Stimulated activated CD8-positive, alpha-beta memory T cell treated with anti-CD3 and anti-CD28 coated beads, Interleukin-4, amount 100 ng/mL, for 4 hours (primary cell): ENCODE measurements at places on chromosomes 6 and 20.

- DNase-seq: no peak
Measured at GRCh38 chr6:36735110-36736071, 37.8 kb downstream of the RAB44 start.

- DNase-seq: no peak
Measured at GRCh38 chr6:31715022-31715958, at the start of gene LY6G6D. LY6G6D (plus strand) TSS chr6:31715348; CDS start chr6:31715356, 8 bp downstream.

DNA sequence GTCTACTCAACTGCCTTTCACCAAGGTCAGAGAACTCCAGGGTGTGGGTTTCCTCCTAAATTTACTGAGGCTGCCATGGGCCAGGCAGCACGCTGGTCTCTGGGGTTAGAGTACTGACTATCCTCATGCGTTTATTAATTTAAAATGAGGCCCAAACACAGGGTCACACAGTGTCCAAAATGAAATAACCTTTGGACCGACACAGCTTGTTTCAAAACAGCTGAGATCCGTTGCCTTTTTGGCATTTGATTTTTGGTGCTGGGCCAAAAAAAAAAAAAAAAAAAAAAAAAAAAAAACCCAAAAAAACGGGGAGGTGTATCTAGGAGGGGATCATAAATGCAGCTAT, 14.6 kb upstream of the TOX2 start:
- no peak for DNase-seq

- DNase-seq: no peak
Measured at GRCh38 chr6:34595332-34596184, 39.4 kb upstream of the SPDEF start.

- DNase-seq: no peak
Measured at GRCh38 chr6:145749632-145750031, 14.3 kb upstream of the EPM2A start.

- DNase-seq: no peak
Measured at GRCh38 chr6:41608443-41609151, 29.7 kb upstream of the MDFI start.

DNA sequence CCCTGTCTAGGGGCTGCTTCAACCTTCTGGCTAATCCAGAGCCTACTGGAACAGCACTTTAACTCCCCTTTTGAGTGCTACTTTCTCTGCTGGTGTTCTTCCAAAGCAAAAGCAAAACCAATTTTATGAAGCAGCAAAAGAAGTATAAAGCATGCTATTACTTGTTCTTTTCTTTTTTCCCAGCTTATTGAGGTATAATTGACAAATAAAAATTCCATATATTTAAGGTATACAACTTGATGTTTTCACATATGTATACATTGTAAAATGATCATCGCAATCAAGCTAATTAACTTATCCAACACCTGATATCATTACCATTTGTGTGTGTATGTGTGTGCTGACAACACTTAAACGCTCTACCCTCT, 14.9 kb downstream of the ID4 start:
- no peak for DNase-seq

DNA sequence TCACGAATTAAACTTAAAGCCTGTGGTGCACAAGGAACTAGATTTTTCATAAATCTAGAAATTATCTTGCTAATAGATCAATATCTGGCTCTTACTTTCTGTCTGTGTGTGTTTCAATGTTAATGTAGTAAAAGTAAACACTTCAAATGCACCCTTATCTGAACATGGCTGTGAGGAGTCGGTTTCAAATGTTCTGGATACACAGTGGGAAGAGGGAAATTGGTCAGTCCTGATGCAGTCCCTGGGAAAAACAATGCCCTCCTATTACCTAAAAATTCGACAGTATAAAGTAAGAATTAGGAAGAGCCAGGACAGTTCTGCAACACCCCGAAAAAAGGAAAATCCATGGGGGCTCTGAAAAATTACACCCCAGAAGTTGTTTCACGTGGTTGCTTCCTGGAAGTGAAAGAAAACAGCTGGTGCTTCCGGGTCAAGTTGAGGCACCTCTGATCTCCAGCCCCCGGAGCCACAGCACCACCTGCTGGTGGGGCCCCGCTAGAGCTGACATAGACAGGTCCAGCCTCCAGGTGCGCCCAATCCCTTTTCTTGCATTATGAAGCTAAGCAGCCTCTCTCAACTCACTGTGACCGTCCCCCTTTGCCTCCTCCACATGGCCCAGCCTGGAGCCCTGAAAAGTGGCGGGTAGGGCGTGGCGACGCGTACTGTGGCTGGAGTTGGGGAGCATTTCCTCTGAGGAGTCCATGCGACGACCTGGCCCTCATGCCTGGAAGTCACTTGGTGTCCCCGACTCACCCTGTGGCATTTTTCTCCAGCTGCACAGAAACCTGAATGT, 8.3 kb downstream of the SEMG2 start:
- no peak for DNase-seq

DNA sequence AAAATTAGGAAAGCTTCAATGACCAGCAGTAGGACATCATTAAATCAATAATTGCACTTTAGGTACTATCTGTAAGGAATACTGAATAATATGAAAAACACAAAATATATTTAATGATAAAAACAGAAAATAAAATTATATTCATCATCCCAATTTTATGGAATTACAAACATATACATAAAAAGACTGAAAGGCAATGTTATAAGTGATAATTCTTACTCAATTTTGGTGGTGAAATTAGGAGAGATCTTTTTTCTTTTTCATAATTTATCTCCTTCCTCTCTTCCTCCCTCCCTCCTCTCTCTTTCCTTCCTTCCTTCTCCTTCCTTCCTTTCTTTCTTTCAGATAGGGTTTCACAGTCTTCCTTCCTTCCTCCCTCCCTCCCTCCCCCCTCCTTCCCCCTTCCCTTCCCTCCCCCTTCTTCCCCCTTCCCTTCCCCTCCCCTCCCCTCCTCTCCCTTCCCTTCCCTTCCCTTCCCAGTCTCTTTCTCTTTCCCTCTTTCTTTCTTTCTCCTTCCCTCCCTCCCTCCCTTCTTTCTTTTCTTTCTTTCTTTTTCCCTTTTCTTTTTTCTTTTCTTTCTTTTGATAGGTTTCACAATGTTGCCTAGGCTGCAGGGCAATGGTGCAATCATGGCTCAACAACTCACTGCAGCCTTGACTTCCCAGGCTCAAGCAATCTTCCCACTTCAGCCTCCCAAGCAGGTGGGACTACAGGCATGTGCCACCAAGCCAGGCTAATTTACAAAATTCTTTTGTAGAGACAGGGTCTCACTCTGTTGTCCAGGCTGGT, 36.8 kb downstream of the RSPH3 start:
- DNase-seq: no peak

- DNase-seq: no peak
Measured at GRCh38 chr20:17640146-17640874, 41.7 kb downstream of the RRBP1 start.

DNA sequence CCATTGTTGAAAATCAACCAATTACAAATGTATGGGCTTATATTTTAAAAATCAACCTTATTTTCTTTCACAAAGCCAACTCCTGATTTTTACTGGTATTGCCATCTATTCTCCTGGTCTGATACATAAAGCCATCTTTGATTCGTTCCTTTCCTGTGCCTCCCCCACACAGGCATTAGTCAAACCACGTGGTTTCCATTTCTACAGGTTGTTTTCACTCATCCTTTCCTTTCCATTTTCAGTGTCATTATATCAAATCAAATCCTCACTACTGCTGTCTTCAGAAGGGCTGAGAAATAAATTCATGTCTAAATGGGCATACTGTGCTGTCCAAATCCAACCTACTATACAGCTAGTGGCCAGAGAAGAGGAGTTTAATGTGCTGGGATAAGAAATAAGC, 281.3 kb downstream of the FOXC1 start:
- DNase-seq: no peak

DNA sequence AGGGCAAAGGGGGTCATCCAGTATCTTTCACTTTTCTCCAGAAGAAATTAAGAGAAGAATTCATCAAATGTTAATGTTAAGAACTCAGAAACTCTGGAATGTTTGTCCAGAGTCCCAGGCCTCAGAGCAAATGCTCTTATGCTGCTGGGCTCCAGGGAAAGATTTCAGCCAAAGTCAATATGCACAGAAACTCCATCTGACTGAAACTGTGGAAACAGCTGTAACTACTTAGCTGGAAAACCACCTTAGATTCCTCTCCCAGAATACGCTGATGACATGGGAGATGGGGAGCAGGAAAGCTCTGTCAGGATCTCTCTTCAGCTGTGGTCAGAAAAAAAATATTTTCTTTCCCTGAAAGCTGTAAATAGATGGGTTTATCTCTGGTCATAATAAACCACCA, 559.6 kb downstream of the RFPL4B start:
- DNase-seq: no peak

- DNase-seq: no peak
Measured at GRCh38 chr20:15191082-15191723, 853.8 kb upstream of the FLRT3 start.

DNA sequence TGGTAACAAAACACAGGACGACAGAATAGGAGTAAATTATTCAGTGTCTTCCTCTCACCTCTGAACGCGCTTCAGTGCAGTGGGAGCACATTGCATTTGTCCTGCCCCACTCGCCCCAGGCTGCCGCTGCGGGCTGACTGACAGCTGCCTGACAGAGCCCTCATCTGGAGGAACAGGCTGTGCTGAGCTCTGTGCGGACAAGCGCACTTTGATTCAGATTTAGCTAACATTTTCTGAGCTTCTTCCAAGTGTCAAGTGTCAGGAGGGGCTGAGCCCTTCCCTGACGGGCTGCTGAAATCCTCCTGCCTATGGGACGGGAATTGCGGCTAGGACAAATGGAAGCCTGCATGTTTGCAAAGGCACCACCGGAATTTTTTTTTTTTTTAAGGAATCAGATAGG, 383.0 kb upstream of the CDH4 start:
- no peak for DNase-seq

DNA sequence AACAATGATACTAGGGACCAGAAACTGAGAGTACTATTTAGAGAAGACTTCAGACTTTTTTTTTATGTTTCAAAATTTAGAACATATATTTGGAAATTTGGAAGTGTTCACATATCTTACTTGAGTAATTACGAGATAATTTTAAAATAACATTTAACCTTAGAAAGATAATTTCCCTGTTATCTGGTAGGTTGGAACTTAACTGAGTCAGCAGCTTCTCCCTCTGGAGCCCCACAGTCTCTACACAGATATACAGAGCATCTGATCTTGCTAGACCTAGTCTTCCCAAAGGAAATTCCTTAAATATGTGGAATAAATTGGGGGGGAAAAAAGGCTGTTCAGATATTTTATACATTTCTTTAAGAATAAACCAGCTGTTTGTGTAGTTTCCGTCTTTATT, 48.6 kb downstream of the TSPYL4 start:
- no peak for DNase-seq

DNA sequence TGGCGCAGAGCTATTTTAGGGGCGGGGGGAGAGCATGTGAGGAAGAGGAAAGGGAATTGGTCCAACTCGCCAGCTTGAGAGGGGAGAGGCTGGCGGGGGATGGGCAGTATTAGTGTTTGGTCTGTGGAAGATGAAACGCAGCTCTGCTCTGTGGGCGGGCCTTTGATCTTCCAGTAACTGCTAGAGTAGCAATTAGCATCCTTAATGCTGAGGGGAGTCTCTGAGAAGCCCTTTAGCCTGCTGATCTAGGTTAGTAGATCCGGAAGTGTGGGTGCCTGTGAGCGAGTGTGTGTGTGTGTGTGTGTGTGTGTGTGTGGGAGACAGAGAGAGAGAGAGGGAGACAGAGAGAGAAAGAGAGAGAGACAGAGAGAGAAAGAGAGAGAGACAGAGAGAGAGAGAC, 117.2 kb upstream of the BACH2 start:
- peak; percentile 68 for DNase-seq

GRCh38 chr6:47106721-47107197, 64.6 kb upstream of the ADGRF1 start:
- DNase-seq: no peak

DNA sequence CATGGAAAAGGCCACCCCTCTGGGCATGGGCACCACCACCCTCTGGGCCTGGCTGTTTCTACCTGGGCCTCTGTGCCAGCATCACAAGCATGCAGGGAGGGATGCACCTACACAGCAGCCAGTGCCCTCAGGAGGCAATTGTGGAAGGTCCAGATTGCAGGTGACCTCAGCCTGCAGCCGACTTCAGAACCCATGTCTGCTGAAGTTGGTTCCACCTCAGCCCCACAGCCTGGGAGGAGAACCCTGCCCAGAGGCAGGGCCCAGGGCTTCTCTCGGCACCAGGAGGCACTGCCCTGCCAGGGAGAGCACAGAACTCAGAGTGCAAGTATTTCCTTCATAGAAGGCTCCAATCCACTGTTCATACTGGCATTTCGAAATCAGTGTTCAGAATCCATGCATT, 149.8 kb downstream of the TTLL2 start:
- DNase-seq: no peak

GRCh38 chr6:53598265-53598907, 53.5 kb upstream of the GCLC start:
- DNase-seq: no peak

- DNase-seq: no peak
Measured at GRCh38 chr6:19736066-19736465, 101.1 kb upstream of the ID4 start.

- DNase-seq: no peak
Measured at GRCh38 chr6:31898383-31899011, 999 bp upstream of the EHMT2 start.

- no peak for DNase-seq
Measured at GRCh38 chr6:78484198-78485064, 382.9 kb upstream of the IRAK1BP1 start.

GRCh38 chr6:105759015-105759414, 327.1 kb upstream of the PRDM1 start:
- DNase-seq: no peak

GRCh38 chr6:160124605-160125004, 3.0 kb downstream of the SLC22A1 start:
- no peak for DNase-seq

GRCh38 chr20:57843941-57844625, 134.3 kb upstream of the PMEPA1 start:
- no peak for DNase-seq

GRCh38 chr6:116695401-116695800, 14.4 kb downstream of the KPNA5 start:
- DNase-seq: no peak

DNA sequence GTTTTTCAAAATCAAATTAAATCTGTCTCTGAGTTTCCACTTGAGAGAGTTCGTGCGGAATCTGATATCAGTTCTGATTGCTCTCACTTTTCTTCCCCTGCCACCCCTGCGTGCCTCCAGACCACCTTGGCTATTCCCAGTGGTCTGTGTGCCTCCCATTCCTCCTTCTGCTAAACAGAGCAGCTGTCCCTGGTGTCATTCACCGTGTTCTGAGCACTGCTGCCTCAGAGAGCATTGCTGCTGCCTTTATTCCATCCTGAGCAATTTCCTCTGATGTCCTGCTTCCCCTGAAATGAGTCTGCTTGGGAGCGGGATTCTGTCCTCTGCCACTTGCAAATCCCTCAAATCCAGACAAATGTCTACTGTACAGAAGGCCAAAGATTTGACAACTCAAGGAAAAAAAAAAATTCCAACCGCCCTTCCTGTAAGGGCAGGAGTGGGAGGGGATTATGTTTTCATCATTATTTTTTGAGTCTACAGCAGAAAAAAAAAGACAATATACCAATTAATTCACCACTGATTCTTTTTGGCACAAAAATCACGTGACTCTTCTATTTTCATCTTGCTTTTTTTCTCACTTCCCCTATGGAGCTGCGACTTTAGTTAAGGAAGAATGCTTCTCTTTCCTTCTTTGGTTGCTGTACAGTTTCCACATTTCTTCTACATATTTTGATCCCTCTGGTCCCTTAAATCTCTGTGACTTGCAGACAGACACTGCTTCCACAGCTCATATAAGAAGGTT, 833.0 kb downstream of the EPHA7 start:
- no peak for DNase-seq

- no peak for DNase-seq
Measured at GRCh38 chr6:106324726-106325335, 729 bp downstream of the ATG5 start.
